ENCODE measurements at places on chromosomes 7 and 10. TPM values are rescaled to one million over a fixed set of nuclear protein-coding genes. Genes with fewer than 3 reads are reported as not detected.

DNA sequence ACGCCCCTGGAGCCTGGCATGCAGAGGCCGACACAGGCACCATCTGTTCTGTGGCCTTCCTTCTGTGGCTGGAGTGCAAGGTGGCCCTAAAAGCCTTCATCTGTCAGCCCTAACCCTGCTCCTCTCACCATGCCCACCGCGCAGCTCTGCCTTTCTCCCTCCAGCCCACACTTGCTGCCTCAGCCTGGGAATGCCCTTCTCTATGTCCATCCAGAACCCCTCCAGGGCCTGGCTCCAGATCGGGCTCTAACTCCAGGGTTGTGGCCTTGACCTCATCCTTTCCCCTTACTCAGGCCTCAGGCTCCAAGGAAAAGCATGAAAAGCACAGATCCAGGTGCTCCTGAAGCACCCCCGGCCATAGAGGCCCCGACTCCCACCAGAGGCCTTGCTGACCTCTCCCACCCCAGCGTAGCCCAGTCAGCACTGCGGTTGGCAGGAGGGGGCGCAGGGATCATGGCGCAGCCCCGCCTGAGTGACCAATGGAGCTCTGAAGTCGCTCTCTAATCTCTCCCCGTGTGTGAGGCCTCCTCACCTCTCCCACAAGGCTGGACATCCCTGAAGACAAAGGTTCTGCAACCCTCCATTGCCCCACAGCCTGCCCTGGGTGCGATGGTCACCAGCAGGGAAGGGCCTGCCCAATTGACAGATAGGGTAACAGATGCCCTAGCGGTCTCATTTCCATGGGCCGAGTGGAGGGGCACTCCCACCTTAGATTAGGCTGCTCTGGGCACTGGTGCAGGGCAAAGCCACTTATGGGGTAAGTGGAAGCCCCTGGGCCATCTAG, 9.2 kb downstream of the ZCCHC24 start:
- DNase-seq = no peak

DNA sequence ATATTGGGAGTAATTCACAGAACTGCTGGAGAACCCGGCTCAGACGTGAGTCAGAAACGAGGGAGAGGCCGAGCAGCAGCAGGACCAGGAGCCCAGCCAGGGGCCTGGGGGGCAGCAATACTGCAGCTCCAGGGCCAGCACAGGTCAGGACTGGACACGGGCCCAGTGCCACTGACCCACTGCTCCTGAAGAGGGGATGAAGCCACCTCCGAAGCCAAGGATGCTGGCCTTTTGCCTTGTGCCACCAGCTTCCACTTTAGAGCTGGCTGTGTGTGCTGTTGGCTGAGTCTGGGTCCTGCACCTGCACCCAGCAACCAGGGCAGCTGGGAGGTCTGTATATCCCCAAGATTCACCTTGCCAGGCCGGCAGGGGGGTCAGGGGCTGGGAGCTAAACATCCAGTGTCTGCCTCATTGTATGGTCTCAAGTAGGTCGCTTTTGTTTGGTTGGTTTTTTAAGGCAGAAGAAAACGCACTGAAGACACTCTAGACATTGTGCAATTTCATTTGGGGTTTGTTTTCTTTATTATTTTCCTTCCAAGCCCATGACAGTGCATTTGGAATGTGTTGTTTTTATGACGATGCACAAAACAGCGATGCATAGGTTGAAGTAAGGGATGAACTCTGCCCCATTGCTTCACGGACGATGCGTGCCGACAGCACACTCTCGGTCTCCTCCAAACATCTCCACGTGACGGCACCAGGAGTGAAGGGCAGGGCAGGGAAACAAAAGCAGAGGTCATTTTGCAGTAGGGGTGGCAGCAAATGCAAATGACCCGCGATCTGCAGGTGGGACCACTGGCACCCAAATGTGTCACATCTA, 27.7 kb upstream of the INSIG1 start:
- no peak for DNase-seq

DNA sequence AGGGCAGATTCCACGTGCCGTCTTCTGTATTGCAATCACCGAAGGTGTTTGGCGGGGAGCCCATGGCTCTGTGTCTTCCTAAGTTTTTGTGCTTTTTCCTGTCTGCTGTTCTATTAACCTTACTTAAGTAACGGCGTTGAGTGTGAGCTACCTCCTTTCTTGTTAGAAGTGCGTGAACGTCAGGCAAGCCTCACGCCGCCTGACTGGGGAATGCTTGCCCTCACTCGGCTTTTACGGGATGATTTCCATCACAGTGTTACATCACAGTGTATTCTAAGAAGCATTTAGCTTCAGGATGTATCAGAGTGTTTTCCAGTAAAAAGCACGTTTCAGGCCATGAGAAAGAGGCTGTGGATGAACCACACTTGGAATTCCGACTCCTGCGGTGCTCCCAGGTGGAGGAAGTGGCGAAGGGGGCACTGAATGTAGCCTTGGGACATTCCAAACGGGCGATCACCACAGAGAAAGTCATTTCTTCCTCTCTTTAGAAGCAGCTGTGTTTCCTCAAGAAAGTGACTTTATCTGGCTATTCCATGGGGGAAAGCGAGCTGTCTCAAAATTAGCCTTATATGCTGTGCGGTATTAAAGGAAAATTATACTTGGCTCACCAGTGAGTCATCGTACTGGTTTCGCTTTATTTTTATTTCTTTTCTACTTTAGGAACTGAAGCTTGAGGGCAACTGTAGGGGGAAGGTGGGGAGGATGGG, 290.7 kb downstream of the KLF6 start:
- no peak for DNase-seq

- DNase-seq = no peak
Observed at GRCh38 chr10:82737549-82737948, 862.6 kb downstream of the NRG3 start.

DNA sequence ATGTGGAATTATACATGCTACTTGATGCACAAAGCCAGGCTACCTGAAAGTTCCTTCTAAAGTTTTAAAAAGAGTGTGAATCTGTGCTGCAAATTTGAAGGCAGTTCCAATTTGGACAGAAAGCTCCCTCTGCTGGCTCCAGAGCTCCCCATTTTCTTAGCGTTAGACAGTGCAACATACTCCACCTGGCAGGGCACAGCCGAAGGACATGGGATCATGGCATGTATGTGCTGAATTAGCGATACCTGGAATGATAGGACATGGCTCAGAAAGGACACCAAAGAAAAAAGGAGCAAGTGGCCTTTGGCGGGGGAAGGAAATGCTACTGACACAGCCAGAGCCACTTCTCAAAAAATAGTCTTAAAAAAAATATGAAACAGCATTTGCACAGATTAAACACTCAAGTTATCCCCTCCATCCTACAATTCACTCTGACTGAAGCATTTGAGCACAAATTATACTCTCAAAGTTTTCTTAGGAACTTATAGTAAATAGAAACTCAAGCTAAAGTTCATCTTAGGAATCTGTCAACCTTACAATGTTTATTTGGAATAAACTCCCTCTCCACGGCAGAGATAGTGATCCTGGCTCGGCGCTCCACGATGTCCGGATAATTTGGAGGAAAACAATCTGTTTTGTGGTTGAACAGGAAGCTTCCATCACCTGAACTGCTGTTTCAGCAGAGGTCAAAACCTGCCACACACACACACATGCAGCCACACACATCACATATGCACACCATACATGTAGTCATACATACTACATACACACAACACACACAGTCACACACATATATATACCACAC, 80.0 kb downstream of the C7orf25 start:
- DNase-seq = peak; percentile 67

SH2D4B gene
- polyA plus RNA-seq = not detected

GRCh38 chr7:2301511-2301863, 12.8 kb downstream of the SNX8 start:
- peak; percentile 48 for DNase-seq

- no peak for DNase-seq
Observed at GRCh38 chr7:77353407-77353721, 62.8 kb downstream of the GSAP start.

GRCh38 chr10:4813496-4813895, 12.5 kb upstream of the AKR1E2 start:
- DNase-seq = no peak

- DNase-seq = no peak
Observed at GRCh38 chr7:106443156-106443555, 158.4 kb upstream of the NAMPT start.

- DNase-seq = no peak
Observed at GRCh38 chr7:94250124-94250523, 144.6 kb upstream of the COL1A2 start.

FLNC gene
- 75.1 TPM for polyA plus RNA-seq

DNA sequence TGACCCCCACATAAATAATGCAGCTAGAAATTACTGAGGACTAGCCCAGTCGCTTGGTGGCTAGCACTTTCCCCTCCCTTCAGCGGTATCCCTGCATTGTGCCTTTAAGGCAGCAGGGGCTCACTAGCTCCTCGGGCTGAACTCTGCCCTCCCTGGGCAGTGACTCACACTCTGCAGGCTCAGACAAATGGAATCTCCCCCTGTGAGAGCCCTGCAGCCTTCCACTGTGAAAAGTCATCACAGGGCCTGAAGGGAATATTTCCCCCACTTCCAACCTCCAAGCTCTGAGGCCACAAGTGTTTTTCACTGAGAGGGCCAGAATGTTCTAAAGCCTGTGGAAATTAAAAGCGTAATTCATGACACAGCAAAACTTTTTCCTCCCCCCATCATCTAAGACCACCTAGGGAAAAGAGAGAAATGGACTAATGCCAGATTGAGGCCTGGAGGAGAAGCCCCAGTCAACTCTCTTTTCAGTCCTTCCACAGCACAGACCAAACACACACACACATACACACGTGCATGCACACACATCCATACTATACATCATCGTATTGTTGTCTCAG, 93.6 kb upstream of the COL1A2 start:
- DNase-seq = peak; percentile 98

GRCh38 chr10:35726846-35727245, 84.8 kb upstream of the FZD8 start:
- no peak for DNase-seq

PKD2L1 gene
- polyA plus RNA-seq = not detected

DNA sequence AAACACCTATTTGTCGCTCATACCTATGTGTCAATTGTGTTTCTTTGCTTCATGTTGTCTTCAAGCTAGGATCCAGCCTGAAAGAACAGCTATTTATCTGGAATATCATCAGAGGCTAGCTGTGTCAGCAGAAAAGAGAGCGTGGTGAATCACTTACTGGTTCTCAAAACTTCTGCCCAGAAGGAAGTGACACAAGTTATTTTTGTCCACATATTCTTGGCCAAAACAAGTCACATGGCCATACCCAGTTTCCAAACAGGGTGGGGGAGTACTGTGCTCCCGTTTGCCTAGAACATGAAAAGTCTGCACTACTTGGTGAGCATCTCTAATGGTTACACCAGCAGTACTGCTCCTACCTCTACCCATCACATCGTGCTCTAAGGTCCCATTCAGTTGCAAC, 160.9 kb upstream of the CSTF2T start:
- DNase-seq = peak; percentile 83

GRCh38 chr7:56375173-56375572, 259.0 kb upstream of the NUPR2 start:
- DNase-seq = no peak

PDE6C gene
- polyA plus RNA-seq = 0.08 TPM

DNA sequence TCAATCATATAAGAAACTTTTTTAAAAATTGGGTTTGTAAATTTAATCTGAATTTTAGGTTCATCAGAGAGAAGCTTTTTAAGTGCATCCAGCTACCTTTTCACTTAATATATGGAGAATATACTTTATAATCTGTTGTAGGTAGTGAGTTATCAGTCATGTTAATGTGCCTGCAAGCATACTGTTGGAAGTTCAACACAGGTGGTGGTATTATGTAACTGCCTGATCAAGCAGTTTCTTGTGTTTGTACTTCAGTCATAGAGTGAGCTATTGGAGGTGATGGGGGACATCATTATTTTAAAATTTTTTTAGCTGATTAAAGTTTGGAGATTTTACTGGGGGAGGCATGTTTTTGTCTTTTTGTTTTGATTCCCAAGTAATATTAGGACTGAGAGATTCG, 2.5 kb downstream of the TNKS2 start:
- DNase-seq = no peak

DNA sequence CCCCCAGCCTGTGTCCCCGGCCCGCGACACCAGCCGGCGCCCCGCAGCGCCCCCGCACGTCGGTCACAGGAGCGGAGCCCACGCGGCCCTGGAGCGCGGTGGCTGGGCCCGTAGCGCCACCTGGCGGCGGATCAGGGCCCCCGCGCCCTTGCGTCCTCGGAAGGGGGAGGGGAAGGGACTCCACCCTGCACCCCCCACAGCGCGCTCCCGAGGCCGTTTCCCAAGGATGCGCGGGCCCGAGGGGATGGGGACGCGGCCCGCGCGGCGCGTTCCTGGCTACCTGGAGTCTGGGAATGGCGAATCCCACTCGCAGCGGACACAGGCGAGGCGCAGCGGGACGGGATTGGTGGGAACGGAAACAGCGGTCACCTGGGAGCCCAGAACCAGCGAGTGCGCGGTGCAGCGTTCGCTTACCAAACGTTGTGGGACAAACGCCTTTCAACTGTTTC, 23.8 kb upstream of the MKI67 start:
- peak; percentile 81 for DNase-seq

DNA sequence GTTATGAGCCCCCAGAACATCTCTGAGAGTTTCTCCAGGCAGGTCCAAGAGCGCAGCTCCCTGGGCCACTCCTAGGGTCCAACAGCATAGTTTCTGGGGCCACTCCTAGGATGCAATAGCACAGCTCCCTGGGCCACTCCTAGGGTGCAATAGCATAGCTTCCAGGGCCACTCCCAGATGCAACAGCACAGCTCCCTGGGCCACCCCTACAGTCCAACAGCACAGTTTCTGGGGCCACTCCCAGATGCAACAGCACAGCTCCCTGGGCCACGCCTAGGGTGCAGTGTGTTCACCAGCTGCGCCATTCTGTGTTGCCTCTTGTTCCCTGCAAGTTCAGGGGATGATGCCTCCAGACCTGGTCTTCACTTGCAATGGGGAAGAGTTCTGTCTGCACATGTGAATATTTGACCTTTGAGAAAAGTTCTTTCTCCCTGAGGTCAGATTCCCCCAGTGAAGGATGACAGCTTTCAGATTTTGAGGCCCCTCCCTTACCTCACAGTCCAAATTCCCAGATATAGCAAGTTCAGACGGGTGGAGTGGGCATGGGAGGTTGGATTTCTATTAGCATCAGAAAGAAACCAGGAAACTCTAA, 43.0 kb upstream of the LEP start:
- no peak for DNase-seq

DNA sequence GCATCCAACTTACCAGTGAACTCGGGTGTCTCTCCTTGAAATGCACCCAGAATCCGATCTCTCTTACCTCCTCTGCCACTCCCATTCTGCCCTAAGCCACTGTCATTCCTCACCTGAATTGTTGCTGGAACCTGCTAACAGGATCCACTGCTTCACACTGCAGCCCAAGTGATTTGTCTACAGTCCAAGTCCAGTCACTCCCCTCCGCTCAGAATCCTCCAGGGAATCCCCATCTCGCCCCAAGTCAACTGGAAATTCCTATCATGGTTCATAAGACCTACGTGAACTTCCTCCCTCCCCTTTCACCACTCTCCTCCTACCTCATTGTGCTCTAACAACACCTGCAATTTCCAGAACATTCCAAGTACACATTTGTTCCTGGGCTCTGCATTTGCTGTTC, 91.3 kb downstream of the SCRN1 start:
- DNase-seq = no peak

Data from GM23248 (cell line).